ENCODE measurements at places on chromosomes 4 and X.

DNA sequence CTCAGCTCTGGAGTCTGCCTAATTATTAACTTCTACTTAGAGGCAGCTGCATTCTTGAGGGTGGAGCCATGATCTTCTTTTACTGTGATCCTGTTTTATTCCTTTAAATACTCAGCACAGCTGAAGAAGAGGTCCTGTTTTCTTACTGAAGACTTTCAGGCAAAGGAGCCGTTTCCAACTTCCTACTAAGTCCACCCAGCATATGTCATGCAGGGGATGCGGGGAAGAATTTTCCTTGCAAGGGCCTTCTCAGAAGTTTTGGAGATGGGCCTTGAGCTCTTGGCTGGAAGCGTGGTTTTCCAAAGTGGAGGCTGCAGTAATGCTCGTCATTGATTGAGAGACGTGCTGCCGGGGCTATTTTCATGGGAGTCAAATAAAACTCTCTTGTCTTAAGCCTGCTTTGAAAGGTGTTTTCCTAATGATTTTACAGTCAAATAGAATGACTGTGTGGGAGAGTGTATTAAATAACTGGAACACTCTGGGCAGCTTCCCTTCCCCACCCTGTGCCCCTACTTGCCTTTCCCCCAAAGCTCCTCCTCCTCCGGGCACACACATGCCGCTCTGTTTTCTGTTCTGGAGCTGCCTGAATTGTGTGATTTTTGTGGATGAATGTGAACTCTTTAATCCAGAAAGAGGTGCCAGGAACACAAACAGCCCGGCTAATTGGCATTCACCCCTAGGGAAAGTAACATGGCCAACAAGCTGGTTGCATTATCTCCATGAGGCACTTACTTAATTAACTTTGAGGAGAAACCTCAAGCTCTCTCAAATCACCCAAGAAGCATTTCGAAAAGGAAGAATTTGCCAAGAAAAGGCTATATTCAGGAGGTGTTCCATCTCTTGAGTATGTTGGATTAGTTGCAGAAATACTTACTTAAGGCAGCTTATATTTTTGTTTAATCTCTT is 28.1 kb downstream of the FGF2 start:
- peak; percentile 9 for DNase-seq

DNA sequence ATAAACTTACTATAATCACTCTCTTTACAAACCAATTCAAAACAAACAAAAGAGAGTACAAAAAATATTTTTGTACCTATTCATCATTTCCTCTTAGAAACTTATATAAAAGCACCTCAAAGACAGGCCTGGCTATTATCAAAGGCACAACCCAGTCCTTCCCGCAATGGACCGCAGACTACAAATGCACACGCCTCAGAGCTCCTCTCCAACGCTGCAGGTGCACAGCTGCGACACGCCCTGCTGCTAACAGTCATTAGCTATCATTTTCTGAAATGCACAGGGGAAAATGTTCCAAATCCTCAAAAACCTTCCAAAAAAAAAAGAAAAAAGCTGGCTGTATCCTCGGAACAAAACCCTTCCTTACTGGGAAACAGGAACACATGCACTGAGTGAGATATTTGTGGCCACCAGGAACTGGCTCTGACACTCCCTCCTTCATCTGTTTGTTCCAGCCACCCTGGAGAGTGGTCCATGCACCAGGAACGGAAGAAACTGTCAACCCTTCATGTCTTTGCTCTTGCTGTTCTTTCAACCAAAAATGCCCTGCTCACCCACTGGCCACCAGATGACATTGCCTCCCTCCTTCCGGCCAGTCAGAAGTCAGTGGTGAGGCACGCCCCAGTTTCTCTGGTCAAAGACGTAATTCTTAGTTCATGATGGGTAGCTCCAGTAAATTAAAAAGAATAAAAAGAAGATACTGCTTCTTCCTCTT is 16.7 kb downstream of the IRF2 start:
- DNase-seq, result no peak

DNA sequence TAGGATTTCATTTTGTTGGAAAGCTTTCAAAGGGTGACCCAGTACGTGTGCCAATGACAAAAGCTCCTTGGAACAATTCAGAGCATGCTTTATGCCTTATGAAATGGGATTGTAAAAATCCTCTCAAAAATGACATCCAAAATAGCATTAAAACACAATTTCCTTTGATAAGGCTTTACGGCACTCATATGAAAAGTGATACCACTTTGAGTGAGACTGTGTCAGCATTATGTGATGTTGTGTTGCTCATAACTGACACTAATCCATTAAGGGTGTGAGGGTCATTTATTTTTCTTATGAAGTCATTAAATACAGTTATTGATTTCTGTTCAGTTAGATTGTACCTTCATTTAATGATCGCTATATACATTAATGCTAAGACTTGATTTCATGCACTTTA is 250.2 kb downstream of the TENM3 start:
- no peak for DNase-seq

- DNase-seq, result no peak
Observed at GRCh38 chrX:49856819-49857218, 22.5 kb upstream of the USP27X start.

DNA sequence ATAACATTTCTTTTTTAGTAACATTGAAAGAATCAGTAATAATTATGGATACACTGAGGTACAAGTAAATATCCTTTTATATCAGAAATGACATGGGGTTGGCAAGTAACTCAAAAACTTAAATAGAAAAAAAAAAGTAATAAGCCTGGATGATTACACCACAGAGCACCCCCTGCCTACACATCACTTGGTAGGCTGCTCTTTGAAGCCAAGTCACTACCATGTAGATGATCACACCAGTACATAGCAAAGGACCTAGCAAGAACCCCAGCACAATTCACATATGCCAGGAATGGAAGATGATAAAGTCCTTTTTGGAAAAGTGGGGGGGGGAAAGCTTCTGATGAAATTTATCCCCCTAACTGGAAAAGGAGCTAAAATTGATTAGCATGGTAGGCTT is 56.9 kb downstream of the METTL14 start:
- no peak for DNase-seq

DNA sequence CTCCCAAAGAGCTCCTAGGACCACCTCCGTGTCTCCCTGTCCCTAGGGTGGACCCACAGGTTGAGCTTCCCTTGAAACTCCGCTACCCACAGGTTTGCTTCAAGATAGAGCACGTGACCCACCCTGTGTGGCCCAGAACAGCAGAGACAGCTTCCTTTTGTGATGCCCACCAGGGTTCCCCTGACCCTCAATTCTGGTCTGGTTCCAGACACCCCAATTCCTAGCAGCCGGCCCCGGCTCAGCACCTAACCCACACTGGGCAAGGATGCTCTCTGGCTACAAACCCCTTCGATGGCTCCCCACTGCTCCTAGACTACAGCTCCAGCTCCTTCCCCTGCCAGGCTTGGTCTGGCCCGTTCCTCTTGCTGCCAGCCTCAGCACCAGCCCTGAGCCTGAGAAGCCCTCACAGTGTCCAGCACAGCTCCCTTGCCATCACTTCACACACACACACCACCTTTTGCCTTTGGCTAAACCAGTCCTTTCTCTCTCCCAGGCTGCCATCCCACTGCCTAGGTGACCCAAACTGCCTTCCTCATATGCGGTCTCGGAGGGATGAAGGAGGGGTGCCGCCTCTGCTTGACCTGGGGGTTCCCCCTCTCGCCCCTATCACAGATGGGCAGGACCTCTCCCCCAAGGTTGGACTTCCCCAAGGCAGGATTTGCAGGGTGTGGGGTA is 6.2 kb downstream of the PNCK start:
- DNase-seq, result no peak
